ENCODE measurements at places on chromosomes 5 and 9.

GRCh38 chr5:119071561-119071995 lies 691 bp downstream of the DMXL1 start:
- DNase-seq = no peak

GRCh38 chr5:81629986-81630385 lies 120.9 kb downstream of the SSBP2 start:
- DNase-seq = no peak

- DNase-seq = no peak
Observed at GRCh38 chr5:150601491-150602345, 38.7 kb upstream of the SYNPO start.

DNA sequence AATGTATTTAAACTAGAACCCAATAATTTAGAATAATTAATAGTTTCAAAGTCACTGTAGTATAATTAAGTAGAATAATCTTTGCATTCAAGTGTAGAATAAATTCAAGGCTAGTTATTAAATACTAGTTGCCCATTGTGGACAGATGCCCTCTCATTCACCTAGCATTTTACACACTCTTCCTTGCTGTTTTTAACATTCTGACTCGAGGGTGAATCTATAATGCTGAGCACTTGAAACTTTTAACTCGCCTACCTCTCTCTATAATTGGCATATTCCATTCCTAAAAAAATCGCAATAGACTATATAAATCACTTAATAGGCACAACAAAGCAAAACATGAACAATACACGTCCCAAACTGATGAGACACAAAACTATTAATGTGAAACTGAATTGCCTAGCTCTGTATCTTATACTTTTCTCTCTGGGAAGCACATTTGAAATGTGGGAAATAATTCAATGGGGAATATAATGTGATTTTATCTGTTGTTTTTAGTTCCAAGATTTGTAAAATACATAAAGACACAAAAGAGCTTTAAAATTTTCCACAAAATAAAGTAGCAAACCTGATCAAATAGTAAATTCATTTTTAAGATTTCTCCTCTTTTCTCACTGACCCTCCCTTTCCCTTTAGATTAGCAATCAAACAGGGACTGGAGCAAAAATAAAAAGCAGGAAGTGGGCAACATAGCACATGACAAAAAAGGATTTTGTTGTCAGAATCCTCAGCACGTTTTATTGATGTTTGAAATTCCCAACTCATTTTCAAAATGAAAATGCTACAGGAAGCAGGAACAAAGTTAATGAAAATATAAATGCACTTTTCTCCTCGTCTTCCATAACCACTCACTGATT lies 295.6 kb downstream of the PDE4D start:
- no peak for DNase-seq

- no peak for DNase-seq
Observed at GRCh38 chr9:138017200-138017599, 139.6 kb downstream of the CACNA1B start.

DNA sequence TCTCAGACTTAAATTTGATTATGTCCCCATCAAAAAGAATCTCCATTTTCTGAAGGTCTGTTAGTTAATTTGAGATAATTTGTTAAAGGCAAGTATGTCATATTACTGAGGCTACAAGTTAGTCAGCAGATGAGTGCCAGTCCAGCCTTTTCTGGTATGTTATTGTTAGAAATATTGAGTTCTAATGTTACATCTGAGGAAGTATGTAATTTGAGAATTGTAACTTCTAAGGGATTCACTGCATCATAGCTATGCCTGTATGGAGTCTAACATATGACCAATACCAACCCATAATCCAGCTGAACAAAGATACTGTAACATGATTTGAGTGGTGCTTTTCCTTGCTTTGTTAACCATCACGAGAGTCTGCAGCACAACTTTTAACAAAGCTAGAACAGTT lies 13.9 kb downstream of the SLC23A1 start:
- no peak for DNase-seq

DNA sequence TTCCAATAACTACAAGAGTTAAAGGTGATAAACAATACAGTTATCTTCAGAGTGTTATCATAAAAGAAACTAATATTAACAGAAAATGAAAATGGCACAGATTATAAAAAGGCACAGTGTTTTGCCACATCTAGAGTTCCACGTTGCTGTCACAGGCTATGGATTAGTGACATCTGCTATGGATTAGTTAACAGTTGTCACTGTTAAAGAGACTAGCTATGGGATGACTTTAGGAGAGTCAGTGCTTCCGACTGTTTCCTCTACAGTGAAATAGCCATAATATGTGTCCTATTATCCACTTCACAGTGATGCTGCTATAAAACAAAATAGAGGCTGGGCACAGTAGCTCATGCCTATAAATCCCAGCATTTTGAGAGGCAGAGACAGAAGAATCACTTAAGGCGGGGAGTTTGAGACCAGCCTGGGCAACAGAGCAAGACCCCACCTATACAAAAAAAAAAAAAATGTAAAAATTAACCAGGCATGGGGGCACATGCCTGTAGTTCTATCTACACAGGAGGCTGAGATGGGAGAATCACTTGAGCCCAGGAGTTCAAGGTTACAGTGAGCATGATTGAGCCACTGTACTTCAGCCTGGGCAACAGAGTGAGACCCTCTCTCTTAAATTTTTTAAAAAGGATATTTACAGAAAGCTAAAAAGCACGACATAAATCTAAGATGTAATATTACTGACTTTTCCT lies 19.7 kb downstream of the MAPKAP1 start:
- no peak for DNase-seq

DNA sequence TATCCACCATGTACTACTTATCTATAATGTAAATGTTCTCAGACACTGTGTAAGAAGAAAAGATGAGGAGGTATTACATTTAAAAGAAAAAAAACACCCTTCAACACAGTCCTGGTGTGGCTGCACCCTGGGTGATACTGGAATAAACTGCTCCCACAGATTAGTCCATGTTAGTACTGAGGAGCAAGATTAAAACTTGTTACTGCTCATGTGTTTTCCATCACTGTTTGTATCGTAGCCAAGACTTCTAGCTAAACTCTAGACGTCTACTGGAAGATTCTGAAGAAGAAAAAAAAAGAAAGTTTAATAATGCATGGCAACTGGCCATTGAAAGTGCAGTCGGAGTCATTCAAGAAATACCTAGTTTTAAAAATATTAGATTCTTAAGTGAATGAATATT lies at the start of gene ASPN:
ASPN (minus strand) TSS at position 178 of the 400 bp plus-strand sequence.
- DNase-seq = no peak

DNA sequence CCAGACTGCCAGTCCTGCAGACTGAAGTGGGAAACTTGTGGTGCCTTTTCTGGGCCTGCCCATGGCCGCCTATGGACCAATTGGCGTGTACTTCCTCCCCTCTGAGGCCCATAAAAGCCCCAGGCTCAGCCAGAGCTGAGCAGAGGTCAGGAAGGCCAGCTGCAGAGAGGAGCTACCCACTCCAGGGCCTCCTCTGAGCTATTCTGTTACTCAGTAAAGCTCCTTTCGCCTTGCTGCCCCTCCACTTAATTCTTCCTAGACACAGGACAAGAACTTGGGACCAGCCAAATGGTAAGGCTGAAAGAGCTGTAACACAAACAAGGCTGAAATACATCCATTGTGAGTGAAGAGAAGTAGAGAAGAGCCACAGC lies 106.4 kb downstream of the C9orf50 start:
- DNase-seq = no peak

- DNase-seq = no peak
Observed at GRCh38 chr5:68406767-68407241, 191.2 kb downstream of the PIK3R1 start.

- no peak for DNase-seq
Observed at GRCh38 chr5:177356746-177357145, 978 bp upstream of the RGS14 start.

DNA sequence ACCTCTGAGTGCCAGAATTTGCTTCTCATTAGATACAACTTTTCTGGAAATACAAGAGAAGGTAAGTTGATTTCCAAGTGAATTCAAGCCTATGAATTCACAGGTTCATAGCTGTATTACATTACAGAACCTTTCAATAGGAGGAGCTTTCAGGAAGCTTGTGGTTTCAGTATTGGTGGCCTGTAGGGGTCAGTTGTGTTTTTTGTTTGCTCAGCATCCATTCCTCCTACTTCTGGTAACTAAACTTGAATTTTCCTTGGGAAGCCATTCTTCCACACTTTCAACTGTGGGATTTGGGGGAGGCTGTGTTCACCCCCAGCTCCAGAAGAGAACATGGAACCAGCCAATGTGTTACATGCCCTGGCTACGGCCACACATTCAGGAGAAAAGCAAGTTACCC lies 5.6 kb upstream of the CYSTM1 start:
- DNase-seq = no peak

- no peak for DNase-seq
Observed at GRCh38 chr9:104104360-104104759, 10.3 kb downstream of the SMC2 start.

GRCh38 chr5:78568212-78568611 lies 80.4 kb downstream of the LHFPL2 start:
- DNase-seq = no peak

GRCh38 chr9:116027951-116028350 lies 125.6 kb upstream of the PAPPA start:
- DNase-seq = no peak

DNA sequence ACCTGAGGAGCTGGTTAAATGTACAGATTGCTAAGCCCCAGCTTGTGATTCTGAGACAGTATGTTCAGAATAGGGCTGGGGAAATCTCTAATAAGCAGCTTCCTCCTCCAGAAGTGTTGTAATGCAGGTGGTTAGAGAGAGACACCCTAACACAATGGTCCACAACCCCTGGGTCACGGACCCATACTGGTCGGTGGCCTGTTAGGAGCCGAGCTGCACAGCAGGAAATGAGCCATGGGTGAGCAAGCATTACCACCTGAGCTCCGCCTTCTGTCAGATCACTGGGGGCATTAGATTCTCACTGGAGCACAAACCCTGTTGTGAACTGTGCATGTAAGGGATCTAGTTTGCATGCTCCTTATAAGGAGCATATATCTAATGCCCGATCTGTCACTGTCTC lies 61.8 kb downstream of the SLC36A1 start:
- DNase-seq = no peak

GRCh38 chr5:32828492-32828891 lies 117.4 kb downstream of the NPR3 start:
- DNase-seq = no peak

DNA sequence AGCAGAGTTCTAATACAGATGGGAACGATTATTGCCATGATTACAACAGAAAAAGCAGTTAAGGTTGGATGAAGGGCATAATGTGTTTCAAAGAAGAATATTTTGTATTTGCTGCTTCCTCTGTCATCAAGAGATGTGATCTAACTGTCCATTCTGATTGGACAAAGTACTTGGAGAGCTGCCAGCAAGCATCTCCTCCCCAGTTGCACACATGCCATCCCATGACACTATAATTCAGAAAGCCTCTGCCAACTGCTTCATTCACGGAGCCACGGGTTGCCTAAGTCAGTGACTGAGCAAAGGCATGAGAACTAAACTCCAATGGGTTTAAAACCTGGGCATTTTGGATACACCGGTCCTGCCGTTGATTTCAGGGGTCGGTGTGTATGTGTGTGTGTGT lies 253.8 kb downstream of the CRB2 start:
- no peak for DNase-seq

GRCh38 chr9:4375424-4376200 lies 75.7 kb upstream of the GLIS3 start:
- DNase-seq = no peak

DNA sequence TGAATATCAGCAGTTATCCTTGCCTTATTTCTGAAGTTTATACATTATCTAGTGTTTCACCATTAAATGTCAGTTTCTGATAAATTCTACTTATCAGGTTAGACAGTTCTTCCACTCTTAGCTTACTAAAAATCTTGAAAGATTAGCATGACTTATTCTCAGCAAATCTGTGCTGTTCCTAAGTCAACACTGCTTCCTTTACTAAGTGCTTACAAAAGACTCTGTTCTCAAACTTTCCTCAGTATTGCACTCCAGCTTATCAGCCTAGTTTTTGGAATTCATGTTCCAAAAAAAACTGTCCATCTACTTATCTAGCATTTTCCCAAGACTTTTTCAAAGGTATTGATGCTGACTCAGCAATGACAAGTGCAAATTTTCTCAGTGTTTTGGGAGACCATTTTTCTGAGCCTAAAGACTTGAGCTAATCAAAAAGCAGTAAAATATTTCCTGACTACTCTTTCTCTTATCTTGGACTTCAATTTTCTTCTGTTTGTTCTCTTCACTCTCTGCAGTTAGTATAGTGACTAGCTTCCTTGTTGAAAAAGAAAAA lies 61.1 kb upstream of the FRRS1L start:
- DNase-seq = no peak

DNA sequence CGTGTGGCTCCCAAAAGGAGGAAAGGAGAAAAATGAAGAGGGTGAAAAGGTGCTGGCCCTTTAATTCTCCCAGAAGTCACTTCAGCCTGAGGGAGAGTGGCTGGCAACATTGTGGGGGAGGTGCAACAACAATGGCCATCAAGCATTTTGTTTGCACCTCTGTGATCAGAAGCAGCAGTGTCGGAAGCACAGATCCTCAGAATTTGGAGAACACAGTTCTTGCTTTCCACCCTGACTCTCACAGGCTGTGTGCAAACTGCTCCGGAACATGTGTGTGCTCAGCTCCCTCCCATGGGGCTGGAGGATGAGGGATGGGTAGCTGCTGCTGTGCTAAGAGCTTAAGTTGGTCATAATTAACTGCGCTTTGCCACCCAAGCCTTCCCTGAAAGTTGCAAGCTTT lies 127.1 kb downstream of the DPYSL3 start:
- DNase-seq = no peak

DNA sequence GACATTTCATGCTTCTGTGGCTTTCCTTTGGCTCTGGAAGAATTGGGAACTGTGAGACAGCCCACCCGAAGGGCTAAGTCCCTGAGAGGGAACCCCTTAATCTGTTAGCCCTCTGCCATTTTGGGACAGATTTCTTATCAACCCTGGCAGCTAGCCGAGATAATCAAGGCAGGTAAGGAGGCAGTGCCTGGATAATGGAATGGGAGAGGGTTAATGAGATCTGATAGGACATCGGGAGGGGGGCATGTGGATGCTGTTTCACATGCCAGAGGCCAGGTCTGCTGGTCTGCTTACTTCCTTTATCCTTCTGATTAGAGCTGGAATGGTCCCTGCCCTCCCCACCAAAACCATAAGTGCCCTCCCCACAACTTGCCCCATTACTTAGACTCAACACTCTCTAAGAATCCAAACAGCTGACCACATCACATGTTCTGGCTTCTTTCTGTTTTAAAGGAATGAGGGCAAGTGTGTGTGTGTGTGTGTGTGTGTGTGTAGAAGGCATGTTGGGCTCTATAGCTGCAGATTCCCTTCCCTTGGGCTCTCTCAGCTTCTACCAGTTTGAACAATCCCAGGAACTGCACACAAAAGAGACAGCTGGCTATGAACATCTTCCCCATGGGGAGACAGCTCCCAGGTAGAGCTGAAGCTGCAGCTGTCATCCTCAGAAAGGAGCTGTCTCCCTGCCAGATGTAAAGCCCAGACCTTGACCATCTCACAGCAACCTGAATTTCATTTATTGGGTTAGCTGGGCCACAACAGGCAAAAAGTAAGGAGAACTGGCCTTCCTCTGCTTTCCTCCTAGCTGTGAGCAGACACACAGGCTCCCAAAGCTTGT lies 221.3 kb downstream of the PIK3R1 start:
- DNase-seq = no peak

- DNase-seq = no peak
Observed at GRCh38 chr9:14270358-14271092, 43.4 kb downstream of the NFIB start.
